ENCODE measurements at places on chromosomes 6 and 20.
A peak's percentile ranks its signal among the peaks of the same experiment; 100 is the strongest.

- no peak for DNase-seq
These were observed 491 bp downstream of the GNMT start for GRCh38 chr6:42961020-42961470.

DNA sequence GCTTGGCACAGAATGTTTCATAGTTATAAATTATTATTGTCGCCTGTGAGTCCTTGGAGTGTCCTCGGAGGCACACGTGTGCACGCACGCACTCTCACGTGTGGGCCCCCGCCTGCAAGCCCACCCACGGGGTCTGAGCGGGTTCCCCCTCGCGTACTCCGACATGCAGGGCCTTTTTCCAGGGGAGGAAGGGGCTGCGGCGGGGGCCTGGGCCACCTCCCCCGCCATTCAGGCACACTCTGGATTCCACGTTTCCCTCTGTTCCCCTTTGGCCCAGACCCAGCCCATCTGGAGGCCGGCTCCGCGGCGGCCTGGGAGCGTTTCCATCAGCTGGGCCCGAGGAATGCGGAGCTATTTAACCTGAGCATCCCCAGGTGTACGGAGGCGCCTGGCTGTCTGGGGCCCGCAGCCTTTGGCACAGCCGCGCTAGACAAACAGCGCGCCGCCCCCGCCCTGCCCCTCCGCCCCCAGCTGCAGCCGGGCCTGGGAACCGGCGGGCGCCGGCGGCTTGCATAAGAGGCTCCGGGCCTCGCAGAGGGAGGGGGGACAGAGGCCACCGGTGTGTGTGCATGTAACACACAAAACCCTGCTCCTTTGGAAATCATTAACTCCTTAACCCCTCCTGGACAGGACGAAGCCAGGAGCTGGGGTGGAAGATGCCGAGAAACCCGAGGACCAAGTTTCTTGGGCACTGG is 3.3 kb downstream of the ID1 start:
- DNase-seq: peak; percentile 71

DNA sequence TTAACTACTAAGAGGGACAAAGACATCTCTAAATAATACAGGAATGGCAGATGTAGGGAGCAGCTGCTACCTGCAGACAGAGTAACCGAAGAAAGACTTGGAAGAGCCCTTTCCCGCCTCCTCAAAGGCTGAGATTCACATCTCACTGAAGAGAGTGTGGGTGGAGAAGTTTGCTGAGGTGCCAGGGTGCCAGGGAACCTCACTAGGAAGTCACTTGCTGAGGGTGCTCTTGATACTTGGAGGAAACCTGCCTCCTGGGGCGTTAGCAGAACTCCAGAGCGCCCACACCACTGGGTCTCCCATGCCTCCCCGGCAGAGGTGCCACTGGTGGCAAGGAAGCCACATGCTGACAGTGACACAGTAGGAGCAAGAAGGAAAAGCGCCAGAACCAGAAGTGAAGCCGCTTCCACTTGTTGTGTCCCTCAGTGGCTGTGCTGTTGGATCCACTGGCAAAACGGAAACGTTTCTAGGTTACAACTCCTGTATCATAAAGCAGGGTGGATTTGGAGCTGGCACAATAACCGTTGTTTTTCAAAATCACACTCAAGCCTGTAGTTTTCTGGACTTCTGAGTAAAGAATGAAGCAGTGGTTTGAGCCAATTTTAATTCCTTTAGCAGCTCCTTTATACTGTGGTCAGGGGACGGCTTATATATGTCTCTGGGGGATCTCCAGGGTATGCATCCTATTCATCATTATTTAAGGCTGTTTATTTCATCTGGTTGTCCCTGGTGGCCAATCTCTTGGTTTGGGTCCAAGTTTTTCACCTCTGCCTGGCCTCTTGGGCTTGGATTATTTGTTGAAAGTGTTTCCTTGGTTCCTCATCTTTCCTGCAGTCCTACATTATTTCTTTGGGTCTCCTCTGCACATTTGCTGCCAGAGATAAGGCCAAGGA is 64.5 kb downstream of the CDC5L start:
- peak; percentile 58 for DNase-seq

- no peak for DNase-seq
These were observed 174.1 kb downstream of the IBTK start for GRCh38 chr6:82073484-82073883.

DNA sequence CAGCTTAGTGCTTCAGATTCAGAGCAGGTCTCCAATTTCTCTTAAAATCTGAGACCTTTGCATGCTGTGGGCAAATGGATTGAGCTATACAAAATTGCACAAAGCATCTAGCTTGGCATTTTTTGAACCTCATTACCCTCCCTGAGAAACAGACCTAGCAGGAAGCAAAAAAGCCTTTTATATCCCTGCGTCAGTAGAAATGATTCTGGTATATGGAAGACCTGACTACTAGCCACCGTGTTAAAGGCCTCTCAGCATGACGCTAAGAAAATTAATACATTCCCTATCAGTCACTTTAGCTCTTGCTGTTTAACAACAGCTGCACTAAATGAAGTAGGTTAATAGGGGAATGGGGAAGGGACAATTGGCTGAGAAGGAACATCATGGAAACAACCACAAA is 110.7 kb upstream of the SMLR1 start:
- no peak for DNase-seq

DNA sequence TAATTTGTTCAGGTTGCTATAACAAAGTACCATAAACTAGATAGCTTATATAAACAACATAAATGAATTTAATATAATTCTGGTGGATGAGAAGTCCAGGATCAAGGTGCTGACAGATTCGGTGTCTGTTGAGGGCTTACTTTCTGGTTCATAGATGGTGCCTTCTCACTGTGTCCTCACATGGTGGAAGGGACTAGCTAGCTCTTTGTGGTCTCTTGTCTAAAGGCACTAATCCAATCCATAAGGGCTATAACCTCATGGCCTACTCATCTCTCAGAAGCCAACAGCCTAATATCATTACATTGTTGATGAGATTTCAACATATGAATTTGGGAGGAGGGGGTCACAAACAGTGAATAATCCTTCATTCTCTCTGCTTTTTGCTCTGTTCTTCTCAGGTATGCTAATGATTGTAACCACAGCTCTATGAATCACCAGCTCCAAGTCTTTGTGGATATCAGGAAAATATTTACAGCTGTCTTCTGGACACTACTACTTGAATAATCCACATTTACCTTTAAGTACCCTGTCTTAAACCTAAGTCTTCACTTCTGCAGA is 122.3 kb downstream of the NKAIN2 start:
- no peak for DNase-seq

DNA sequence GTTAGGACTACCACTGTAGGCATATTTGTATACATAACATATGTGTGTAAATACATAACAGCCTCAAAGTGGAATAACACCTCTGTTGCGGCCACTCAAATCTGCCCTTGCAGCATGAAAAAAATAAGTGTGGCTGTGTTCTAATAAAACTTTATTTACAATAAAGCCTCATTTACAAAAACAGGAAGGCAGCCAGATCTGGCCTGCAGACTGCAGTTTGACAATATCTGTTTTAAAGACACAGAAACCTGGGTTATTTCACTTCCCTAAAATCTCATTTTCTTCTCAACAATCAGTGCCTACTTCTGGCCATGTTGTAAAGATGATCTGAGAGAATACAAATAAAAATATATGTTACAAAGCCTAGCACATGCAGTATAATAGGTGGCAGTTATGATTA is 53.9 kb upstream of the SCML4 start:
- DNase-seq: no peak

DNA sequence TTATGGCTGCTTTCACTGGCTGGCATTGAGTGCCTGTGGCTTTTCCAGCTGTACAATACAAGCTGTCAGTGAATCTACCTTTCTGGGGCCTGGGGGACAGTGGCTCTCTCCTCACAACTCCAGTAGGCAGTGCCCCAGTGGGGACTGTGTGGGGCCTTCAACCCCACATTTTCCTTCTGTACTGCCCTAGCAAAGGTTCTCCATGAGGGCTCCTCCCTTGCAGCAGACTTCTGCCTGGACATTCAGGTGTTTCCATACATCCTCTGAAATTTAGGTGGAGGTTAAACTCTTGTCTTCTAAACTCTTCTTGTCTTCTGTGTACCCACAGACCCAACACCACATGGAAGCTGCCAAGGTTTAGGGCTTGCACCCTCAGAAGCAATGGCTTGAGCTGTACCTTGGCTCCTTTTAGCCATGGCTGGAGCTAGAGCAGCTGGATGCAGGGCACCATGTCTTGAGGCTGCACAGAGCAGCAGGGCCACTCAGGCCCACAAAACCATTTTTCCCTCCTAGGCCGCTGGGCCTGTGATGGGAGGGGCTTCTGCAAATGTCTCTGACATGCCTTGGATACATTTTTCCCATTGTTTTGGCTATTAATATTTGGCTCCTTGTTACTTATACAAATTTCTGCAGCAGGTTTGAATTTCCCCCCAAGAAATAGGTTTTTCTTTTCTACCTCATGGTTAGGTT is 9.6 kb downstream of the PEX7 start:
- DNase-seq: no peak

- DNase-seq: no peak
These were observed 16.3 kb downstream of the TMEM170B start for GRCh38 chr6:11553824-11554223.

DNA sequence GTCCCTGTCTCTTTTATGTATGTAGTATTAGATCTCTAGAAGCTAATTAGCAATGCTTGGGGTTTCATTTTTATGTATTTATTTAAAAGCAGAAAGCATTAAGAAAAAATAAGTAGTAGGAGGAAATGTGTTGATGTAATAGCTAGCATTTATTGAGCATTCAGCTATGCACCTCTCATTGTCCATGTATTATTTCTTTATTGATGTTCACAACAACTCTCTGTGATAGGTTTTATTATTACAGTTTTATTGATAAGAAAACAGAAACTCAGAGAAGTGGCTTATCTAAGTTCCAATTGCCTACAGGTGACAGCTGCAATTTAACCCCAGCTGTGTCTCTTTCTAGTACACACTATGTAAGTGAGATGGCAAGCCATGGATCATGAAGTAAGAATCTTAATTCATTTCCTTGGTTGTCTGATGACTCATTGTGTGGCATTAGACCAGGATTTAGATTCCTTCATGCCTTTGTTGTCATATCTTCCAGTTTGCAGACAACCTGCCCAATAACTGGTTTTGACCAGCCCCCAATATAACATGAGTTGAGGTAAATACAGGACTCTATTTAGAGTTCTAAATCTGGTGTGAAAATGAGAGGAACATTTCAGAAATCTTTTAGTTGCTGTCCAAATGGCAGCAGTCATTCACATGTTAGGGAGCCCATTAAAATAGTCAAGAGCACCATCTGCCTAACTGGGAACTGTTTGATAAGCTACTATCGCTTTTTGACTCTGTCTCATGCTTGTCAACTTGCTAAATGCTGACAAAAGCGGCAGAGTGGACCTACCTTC is 170.8 kb upstream of the PHACTR1 start:
- DNase-seq: no peak

- no peak for DNase-seq
These were observed 3.4 kb upstream of the BHLHE23 start for GRCh38 chr20:63009988-63010769.

GRCh38 chr20:54397292-54398140 is 77.9 kb upstream of the DOK5 start:
- no peak for DNase-seq

- DNase-seq: peak; percentile 9
These were observed 5.9 kb downstream of the PCED1A start for GRCh38 chr20:2834401-2835110.

GRCh38 chr6:139371421-139372203 is 2.8 kb downstream of the CITED2 start:
- no peak for DNase-seq

DNA sequence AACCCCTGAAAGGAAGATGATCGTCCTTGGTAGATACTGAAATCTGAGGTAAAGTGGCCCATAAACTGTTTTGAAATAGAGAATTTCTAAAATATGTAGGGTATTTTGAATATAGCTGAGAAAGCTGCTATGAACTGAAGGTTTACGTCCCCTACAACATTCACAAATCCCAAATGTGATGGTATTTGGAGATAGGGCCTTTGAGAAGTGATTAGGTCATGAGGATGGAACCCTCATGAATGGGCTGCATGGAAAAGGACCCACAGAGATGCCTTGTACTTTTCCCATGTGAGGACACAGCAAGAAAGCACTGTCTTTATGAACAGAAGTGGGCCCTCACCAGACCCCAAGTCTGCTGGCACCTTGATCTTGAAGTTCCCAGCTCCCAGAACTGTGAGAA is 6.8 kb upstream of the PNISR start:
- DNase-seq: no peak

DNA sequence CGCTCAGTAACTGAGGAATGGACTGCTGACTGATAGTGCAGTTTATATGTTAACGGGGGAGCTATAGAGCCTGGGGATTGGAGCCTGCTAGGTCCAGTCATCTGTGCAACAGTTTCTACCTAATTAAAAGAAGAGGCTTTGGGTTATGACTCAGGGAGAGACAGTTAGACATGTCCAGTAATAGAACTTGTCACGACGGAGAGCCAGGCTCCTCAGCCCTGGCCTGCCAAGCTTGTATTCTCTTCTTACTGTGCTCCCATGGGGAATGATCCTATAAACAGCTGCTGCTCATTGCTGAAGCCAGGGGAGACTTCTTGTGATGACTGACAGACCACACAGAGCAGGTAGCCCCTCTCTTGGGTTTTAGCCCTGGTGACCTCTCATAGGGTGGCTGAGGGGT is 69.3 kb downstream of the SYNJ2 start:
- DNase-seq: no peak

DNA sequence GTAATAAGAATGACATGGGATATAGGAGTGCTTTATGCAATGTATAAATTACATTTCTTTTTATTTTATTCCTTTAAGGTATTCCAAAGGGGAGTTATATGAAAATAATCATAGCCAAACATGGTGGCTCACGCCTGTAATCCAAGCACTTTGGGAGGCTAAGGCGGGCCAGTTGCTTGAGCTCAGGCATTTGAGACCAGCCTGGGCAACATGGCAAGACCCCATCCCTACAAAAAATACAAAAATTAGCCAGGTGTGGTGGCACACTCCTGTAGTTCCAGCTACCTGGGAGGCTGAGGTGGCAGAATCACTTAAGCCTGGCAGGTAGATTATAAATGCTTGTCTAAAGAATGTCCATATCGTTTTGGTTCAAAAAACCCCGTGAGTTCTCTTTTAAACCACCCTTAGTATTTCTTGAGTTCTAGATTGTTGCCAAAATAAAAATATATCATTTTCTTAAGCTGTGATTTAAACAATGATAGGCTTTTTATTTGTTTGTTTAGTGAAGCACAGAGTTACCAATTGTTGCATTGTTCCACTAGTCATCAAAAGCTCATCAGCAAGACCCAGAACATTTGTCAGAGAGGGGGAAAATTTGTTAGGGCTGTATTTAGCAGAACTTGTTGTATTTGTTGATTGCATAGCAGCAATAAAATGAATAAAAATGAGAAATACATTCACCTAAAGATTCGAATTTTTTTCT is 146.2 kb downstream of the KHDC1L start:
- no peak for DNase-seq

DNA sequence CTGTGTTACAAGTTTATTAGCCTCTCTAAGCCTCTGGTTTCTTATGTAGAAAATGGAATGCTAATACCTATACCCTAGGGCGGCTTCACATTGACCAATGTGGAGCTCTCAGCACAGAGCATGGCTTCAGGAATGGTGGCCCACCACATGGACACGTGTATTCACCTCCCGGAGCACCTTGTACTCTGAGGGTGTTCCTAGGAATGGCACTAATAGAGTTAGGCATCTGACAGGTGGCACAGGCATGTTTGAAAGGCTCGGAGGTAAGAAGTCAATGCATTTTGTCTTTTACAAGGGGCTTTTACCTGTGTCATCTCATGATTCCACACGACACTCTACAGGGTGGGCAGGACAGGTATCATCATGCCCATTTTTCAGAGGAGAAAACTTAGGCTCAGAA is 5.3 kb upstream of the TGM3 start:
- no peak for DNase-seq

GRCh38 chr6:145506565-145506964 is 228.8 kb downstream of the EPM2A start:
- no peak for DNase-seq

- DNase-seq: no peak
These were observed 35.7 kb downstream of the KCNB1 start for GRCh38 chr20:49446808-49447207.

Data from SJSA1 (cell line).